ENCODE measurements at places on chromosomes 12 and 14.

DNA sequence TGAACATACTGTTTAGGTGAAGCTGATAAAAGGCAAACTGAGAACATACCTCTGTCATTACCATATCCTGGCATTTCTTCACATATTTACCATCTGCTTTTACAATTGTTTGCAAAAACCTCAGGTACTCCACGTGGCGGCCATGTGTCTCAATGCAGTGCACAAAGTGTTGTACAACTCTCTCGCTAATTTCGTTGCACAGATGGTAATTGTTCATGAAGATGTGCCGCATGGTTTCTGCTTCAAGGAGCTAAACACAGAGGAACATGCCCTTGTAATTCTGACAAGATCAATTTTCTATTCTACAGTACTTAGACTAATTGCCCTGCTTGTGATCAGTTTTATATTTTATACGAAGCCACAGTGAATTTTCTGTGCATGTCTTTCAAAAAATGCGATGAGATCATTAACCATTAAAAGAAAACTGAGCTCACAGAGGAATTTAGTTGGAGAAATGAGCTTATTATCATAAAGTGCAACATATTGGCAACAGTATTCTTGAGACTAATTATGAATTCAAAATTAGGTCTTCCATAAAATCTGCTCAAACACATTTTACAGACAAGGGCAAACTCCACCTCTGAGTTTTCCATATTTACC is 233.8 kb downstream of the ITPR2 start:
- DNase-seq: no peak

GRCh38 chr14:77203611-77204458 is 22.2 kb downstream of the TMEM63C start:
- no peak for DNase-seq

DNA sequence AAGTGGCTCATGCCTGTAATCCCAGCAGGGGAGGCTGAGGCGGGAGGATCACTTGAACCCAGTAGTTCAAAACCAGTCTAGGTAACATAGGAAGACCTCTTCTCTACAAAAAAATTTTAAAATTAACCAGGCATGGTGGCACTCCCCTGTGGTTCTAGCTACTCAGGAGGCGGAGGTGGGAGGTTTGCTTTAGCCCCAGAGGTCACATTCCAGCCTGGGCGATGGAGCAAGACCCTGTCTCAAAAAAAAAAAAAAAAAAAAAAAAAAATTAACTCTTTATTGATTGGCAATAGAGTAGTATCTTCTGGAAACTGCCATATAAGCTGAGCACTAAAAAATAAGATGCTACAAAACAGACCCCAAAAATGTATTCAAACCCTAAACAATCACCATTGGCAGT is 69.5 kb downstream of the LLPH start:
- no peak for DNase-seq

DNA sequence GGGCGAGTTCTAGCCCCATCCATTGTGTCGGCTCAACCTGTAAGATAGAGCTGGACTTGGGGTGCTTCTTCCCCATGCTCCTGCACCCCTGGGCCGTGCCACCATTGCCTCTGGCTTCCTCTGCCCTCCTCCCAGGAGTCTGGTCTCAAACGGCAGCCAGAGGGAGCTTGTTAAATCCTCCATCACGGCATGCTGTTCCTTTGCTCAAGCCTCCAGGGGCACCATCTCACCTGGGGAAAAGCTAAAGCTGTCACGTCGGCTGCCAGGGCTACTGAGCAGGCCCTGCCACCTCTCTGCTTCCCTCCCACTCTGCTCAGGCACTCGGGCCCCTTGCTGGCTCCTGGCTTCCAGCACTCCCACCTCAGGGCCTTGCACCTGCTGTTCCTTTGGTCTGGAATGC is 140.4 kb downstream of the RBM19 start:
- no peak for DNase-seq

DNA sequence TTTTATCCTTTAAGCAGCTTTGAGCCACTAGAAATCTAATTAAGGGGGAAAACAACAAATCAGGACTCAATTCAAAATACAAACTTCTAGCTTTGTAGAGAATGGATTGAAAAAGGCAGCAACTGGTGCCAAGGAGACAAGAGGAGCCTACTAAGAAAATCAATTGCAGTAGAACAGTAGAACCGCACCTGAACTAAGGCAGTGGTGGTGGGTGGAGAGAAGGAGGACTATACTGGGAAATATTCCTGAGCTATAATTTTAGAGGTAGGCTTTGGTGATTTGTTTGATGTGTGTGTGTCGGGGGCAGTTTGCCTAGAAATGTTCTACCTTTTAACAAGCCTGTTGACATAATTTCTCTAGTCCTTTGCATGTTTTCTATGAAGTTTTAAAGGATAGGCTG is 270.9 kb upstream of the SYT10 start:
- DNase-seq: no peak

DNA sequence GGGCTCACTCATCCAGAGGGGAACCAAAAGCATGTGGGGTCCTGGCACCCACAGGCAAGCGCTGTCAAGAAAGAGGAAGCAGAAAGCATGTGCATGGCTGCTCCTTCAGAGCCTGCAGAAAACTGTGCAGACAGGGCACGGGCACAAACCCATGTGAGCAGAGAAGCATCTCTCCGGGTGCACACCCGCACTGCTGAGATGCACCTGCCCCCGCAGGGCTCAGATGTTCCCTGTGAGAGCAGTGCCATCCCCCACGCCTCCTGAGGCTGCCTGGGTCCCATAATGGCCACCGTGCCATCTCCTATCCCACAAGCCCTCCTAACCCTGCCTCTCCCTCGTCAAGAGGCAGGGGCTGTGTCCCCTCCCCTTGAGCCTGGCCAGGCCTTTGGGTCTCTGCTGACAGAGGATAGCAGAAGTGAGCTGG is 32.3 kb upstream of the INF2 start:
- no peak for DNase-seq

- DNase-seq: no peak
Measured at GRCh38 chr12:14923944-14924343, 14.4 kb downstream of the ERP27 start.

DNA sequence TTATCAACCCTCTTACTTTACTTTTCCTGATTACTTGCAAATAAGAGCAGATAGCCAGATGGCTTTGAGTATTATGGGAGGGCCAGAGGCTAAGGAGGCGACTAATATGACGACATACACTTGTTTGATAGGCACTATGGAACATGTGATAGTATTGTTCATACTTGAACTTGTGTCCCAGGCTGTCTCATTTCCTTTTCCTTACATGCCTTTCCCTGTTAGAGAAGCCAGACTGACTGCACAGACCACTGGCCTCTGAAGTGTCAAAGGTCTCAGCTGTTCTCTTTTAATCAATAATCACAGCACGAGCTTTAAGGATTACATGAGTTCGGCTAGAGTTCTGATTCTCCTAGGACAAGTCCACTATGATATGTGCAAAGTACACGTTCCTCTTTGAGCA is 326.0 kb downstream of the PRKD1 start:
- no peak for DNase-seq

DNA sequence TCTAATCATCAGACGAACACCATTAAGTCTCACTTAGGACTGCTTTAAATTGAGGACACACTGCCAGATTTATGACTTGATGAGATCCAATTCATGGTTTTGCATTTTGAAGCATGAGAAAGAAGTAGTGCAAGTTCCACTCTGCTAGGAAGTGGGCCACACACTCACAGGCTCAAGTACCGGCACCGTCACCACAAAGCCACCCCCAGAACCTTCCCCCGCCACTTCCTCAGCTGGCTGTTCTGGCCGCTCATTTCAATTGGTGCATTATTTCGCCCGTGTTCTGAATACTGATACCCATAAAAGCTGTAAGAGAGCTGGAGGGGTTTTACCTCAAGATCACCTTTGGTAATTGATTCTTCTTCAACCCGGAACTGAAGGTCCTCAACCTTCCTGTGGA is 70.1 kb downstream of the CLIP1 start:
- no peak for DNase-seq

- DNase-seq: peak; percentile 76
Measured at GRCh38 chr12:9760699-9761418, at the start of gene CD69. Gene CD69 (minus strand): TSS chr12:9760901. CDS start chr12:9760820, 81 bp downstream.

- no peak for DNase-seq
Measured at GRCh38 chr14:53628732-53629430, 327.7 kb downstream of the BMP4 start.

DNA sequence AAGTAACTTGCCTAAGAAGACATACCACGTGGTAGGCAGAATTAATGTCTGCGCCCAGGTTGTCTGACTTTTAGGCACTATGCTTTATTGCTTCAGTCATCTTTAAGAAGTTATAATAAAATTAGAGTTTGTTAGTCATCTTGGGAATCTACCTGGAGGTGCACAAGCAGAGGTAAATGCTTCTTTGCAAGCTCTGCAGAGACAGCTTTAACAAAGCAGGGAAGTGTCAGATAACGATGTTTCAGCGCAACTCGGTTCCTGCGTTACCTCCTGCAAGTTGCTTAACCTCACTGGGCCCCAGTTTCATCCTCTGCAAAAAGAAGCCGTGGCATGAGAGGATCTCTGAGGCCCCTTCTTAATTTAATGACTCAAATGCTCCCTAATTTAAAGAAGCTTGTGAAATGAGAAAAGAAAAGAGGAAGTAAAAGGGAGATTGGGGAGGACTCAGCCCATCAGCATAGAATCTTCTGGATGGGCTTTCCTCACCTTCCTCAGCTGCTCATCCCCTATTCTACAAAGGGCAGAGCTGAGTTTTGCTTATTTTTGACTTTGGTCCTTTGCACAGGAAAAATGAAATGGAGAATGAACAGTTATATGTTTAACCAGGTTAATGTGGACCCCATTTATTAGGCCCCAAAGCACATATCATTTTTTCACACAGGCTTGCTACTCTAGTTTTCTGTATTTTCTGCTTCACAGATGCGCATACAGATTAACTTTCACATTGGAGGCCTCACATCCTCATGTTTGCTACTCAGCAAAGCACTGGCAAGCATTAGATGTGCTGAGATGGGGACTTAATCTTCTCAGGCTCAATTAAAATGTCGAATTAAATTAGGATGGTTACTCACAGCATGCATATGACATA is 5.1 kb downstream of the ARHGDIB start:
- DNase-seq: no peak

DNA sequence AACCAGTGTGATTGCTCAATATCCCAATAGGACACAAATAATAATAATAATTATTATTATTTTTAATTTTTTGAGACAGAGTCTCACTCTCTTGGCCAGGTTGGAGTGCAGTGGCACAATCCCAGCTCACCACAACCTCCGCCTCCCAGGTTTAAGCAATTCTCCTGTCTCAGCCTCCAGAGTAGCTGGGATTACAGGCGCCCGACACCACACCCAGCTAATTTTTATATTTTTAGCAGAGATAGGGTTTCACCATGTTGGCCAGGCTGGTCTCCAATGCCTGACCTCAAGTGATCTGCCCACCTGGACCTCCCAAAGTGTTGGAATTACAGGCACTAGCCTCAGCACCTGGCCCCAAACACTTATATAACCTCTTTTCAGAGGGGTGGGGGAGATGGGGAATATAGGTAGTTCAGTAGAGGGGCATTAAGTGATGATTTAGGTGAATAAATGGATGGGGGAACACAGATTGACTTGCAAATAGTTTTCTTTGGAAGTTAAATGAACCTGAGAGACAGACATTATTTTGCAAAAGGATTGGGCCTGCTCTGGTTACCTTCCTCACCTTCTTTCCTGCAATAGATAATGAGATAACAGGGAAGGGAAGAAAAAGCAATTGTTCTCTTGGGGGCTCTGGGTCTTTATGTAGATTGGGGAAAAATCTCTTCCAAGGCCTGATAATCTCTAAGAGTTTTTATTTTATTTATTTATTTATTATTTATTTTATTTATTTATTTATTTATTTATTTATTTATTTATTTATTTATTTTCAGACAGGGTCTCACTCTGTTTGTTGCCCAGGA is 57.7 kb downstream of the RESF1 start:
- no peak for DNase-seq

DNA sequence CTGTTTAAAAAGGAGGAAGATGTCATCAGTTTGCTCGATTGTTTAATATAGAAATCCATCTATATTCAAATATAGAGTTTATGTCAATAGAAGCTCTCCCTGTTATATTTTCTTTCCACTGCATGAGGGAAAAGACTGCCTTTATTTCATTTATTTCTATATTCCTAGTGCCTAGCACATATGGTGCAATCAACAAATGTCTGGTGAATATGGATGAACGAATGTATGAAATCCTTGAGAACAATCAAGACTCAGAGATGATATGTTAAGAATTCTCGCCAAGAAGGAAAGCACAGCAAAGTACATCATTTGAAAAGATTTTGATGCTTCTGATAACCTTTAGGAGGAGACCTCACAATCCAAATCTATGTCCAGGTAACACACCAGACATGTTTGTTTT is 296.0 kb upstream of the LMO3 start:
- DNase-seq: no peak

DNA sequence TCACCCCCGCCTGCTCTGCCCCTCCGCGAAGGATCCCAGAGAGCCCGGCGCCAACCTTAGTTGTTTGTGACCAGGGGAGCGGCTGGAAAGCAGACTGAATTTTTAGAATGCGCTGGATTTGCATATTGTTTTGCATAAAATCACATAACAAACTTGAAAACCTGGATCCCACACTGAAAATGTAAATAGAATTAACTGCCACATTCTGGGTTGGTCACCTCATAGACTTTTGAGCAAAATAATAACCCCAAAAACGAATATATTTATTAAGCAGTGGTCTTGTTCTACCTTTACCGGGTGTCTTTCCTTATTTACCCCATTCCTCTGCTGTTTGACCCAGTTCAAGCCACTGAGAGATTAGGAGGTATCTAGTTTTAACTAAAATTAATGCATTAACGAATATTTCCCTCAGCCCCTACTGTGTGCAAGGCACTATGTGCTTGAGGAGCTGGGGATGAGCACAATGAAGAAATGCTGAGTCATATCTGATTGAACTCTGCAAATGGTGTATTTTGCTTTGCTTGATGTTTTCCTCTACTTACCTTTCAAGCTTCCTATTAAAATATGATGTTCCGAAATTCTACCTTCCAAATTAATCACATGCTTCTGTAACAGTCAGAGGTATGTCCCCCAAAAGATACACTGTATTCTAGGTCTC is 438 bp upstream of the EGLN3 start:
- no peak for DNase-seq

- DNase-seq: no peak
Measured at GRCh38 chr14:96269359-96269710, 13.3 kb downstream of the BDKRB1 start.

DNA sequence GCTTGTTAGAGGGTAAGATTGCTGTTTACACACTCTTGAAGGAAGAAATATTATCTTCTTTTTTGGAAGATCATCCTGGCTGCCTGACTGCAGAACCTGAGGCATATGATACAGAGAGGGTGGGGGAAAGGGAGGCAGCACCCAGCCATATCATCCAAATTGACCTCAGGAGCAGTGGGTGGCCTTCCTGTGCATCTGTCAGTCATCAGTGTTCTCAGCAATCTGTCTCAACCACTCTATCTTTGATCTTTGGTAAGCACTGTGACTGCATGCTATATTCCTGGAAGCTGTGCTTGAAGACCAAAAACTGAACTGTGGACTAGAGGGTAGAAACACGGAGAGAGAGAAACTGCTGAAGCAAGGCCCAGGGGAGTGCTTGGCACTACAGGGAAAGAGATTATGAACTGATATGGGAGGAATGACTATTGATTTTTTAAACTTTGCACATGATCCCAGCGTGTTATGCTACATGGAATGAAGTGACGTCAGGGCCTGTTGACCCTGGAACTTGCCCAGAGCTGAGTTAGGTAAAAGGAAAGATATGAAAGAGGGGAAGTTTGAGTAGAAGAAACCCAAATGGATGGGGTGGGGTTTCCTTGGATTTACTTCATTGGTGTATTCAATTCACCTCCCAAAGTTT is 171.5 kb downstream of the ASCL1 start:
- no peak for DNase-seq
